ENCODE measurements at places on chromosomes 7 and 10. TPM values are rescaled to one million over a fixed set of nuclear protein-coding genes. Genes with fewer than 3 reads are reported as not detected.
A peak's percentile ranks its signal among the peaks of the same experiment; 100 is the strongest.

The OR2A5 gene
- total RNA-seq = not detected

The CCL26 gene
- 33.9 TPM for total RNA-seq

The IGFBP1 gene
- total RNA-seq = not detected

The NUTM2E gene
- 0.05 TPM for total RNA-seq

The COL17A1 gene
- 2.9 TPM for total RNA-seq

The PNLIPRP3 gene
- total RNA-seq = not detected

The PLXNA4 gene
- 6.2 TPM for total RNA-seq

The ZNF485 gene
- total RNA-seq = 3.7 TPM

The SEMA4G gene
- 0.12 TPM for total RNA-seq

The CYP3A4 gene
- total RNA-seq = 0.05 TPM

The FXYD4 gene
- not detected for total RNA-seq

The TEX36 gene
- total RNA-seq = 0.10 TPM

The GNAI1 gene
- 48.1 TPM for total RNA-seq

DNA sequence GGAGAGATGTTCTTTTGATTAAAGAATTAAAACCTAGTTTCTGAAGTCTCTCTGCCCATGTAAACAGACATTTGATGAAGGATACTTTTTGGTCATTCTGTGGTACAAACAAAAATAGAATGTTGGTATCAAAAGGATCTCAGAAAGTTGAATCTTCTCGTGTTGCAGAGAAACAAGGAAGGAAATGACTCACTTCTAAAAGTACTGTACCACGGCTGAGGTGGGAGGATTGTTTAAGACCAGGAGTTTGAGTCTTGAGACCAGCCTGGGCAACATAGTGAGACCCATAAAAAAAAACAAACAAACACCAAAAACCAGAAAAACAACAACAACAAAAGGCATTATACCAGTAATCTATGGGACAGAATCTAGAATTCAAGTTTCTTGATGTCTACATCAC lies 69.7 kb downstream of the PRSS58 start:
- DNase-seq = peak; percentile 55

GRCh38 chr7:51079494-51079893 lies 237.1 kb downstream of the COBL start:
- no peak for DNase-seq

DNA sequence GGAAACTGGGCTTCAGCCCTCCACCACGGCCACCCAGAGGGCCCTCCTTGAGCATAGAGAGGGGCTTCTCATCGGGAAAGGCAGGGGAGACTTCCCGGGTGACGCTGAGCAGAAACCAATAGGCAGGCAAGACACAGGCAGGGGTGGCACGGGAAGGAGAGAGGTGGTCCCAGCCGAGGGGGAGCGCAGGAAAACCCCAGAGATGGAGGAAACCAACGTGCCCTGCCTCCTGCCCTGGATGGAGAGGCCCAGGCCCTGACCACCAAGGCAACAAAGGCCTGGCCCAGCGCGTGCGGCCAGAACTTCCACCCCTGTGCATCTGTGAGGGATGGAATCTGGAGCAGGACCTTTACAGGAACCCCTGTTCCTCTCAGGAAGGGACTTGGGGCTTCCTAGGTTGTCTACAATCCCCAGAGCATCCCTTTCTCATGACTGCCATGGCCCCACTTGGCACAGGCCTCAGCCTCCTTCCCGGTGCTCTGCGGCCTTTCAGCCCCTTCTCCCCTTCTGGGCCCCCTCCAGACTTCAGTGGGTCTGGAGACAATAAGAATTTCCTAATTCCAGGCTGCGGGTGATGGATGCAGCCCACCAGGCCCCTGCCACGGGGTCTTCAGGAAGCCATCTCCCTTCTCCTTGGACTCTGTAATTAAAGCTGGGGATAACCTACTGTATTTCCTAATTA lies 137.0 kb upstream of the RET start:
- no peak for DNase-seq

DNA sequence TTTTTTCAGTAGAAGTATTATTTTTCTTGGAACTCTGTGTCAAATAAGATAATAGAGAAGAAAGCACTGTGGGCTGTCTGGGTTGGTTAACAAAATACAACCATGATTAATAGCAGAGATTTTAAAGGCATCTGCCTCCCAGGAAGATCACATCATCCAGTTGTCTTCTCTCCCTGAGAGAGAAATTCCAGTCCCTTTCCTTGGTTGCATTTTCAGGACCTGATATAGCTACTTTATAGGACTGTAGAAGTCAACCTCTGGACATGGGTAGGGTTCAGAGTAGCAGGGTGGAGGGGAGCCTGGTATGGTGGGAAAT lies 309.9 kb upstream of the IGFBP3 start:
- DNase-seq = no peak

- no peak for DNase-seq
Measured at GRCh38 chr10:113493195-113493594, 59.7 kb upstream of the HABP2 start.

- DNase-seq = no peak
Measured at GRCh38 chr7:88268051-88268450, 38.6 kb downstream of the STEAP4 start.

- peak; percentile 47 for DNase-seq
Measured at GRCh38 chr10:100184840-100185239, 989 bp downstream of the ERLIN1 start.

DNA sequence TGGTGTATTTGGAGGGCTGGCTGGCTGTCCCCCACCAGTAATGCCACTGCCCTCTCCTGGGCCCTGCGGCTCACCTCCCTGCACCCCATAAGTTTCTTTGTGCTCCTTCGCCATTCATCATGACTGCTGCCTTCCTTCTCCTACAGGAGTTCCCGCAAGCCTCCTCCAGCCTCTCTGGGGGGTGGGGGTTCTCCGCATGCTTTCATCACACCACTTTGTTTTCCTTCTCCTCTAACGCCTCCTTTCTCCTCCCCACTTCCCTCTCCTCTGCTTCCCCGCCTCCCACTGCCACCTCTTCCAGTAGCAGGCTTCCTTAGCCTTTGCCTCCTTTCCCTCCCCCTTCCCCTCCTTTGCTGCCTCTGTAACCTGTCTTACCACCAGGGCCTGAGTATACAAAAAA lies 58.1 kb downstream of the PAX2 start:
- no peak for DNase-seq

- DNase-seq = no peak
Measured at GRCh38 chr7:1382553-1383397, 76.5 kb downstream of the MICALL2 start.

GRCh38 chr10:14562218-14563075 lies 212.2 kb downstream of the FAM107B start:
- DNase-seq = no peak

- DNase-seq = no peak
Measured at GRCh38 chr10:5779730-5780129, 33.5 kb downstream of the GDI2 start.

DNA sequence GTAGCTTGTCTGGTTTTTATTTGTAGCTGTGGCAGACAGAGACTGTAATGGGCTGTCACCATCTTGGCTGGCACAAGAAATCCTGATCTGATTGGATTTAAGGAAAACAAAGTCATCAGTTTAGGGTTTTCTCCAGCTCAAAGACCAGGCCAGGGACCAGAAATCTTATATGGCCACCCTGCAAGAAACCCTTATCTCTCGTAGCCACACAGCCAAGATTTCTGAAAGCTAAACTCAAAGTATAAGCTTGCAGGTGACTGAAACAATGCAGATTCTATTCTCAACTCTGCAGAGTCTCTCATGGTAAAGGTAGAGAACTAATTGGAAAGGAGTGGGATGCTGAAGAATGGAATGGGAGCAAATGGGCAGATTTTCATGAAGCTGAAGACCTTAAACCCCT lies 3.2 kb upstream of the ASB13 start:
- DNase-seq = no peak

GRCh38 chr10:69397972-69398371 lies 18.7 kb downstream of the TACR2 start:
- DNase-seq = no peak
